ENCODE measurements at places on chromosomes 5 and 9. TPM values are rescaled to one million over a fixed set of nuclear protein-coding genes. Genes with fewer than 3 reads are reported as not detected.

Gene RAB3C
- total RNA-seq, result not detected

Gene NRG2
- not detected for total RNA-seq

DNA sequence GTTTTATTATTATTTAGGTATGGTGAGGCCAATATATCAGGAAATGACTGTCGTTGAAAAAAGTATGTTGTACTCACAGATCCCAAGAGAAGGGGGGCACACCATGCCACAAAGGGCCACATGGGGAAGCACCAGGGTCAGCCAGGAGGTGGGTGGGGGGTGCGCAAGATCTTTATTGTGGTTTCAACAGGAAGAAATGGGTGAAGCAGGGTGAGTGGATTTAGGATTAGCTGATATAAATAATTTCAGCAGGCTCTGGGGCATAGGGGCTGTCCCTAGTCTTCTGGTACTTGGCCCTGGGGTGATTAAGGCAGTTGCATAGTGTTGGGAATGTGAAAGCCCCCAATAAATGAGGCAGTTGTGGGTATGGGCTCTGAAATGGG is 8.6 kb downstream of the PDCD1LG2 start:
- peaks cover 5% of the 10 kb centered on the region for H3K27me3 ChIP-seq
- no peak for DNase-seq
- H3K4me3 ChIP-seq, result no peak overlapping the region
- H3K4me1 ChIP-seq, result no peaks in the 10 kb centered on the region

GRCh38 chr5:91025449-91025848 is 357.7 kb downstream of the ARRDC3 start:
- peaks cover 43% of the 10 kb centered on the region for H3K4me1 ChIP-seq
- no peak overlapping the region for H3K4me3 ChIP-seq
- DNase-seq, result no peak
- H3K36me3 ChIP-seq, result no peaks in the 10 kb centered on the region
- no peak overlapping the region for H3K27ac ChIP-seq
- no peaks in the 10 kb centered on the region for H3K27me3 ChIP-seq

DNA sequence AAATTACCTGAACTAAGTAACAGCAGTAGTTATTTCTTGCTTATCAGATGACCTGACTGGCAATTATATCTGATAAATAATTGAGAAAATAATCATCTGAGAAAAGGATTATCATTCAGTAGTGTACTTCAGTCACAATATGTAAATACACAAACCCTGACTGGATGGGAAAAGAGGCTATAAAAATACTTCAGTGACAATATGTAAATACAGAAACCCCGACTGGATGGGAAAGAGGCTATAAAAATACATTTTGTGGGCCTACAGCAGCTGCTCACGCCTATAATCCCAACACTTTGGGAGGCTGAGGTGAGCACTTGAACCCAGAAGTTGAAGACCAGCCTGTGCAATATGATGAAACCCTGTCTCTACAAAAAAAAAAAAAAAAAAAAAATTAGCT is 11.1 kb downstream of the UBAP2 start:
- peaks cover 43% of the 10 kb centered on the region for H3K4me1 ChIP-seq
- no peaks in the 10 kb centered on the region for H3K27me3 ChIP-seq
- no peak overlapping the region for H3K4me3 ChIP-seq
- H3K27ac ChIP-seq, result no peak overlapping the region

DNA sequence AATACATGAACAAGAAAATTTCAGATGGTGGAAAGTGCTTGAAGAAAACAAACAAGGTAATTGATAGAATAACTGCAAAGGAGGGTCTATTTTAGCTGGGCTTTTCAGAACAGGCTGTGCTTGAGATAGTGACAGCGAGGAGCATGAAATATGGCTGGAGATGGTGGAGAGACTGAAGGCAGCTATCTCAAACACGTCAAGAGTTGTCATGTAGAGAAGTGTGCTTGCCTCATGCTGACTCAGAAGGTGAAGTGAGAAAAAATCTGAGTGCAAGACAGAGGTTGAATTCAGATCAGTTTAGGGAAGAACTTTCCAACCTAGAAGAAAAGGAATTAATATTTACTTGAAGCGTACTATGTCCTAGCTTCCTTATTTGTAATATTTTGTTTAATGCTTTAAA is 115.5 kb upstream of the RANBP3L start:
- no peaks in the 10 kb centered on the region for H3K27me3 ChIP-seq
- H3K27ac ChIP-seq, result no peak overlapping the region
- DNase-seq, result no peak
- peaks cover 15% of the 10 kb centered on the region for H3K4me1 ChIP-seq

GRCh38 chr5:124866355-124867136 is 120.1 kb upstream of the ZNF608 start:
- H3K27ac ChIP-seq, result no peak overlapping the region
- H3K27me3 ChIP-seq, result no peaks in the 10 kb centered on the region
- no peak overlapping the region for H3K4me3 ChIP-seq
- H3K36me3 ChIP-seq, result no peaks in the 10 kb centered on the region

- no peak for DNase-seq
- H3K4me1 ChIP-seq, result no peaks in the 10 kb centered on the region
- H3K27me3 ChIP-seq, result no peaks in the 10 kb centered on the region
- H3K4me3 ChIP-seq, result no peak overlapping the region
- H3K27ac ChIP-seq, result no peak overlapping the region
Measured at GRCh38 chr9:35333551-35333950, 156.4 kb upstream of the RUSC2 start.

All from HepG2 (cell line).